ENCODE measurements at places on chromosomes 5 and 9. TPM values are rescaled to one million over a fixed set of nuclear protein-coding genes. Genes with fewer than 3 reads are reported as not detected.

The EMB gene
- total RNA-seq = 48.9 TPM

The ZNF618 gene
- total RNA-seq = 0.08 TPM

The PRSS3 gene
- total RNA-seq = 0.98 TPM

The APBB3 gene
- total RNA-seq = 20.0 TPM

The ISL1 gene
- total RNA-seq = not detected

The PRR16 gene
- total RNA-seq = not detected

The FOXE1 gene
- not detected for total RNA-seq

The KLF9 gene
- total RNA-seq = 1.1 TPM

The S1PR3 gene
- total RNA-seq = 0.18 TPM

All from GM12878 (cell line).